ENCODE measurements at places on chromosomes 16 and 17. TPM values are rescaled to one million over a fixed set of nuclear protein-coding genes. Genes with fewer than 3 reads are reported as not detected.

KRTAP2-3 gene
- total RNA-seq: not detected

EMC6 gene
- total RNA-seq: 23.3 TPM

SLC38A8 gene
- not detected for total RNA-seq

GRCh38 chr16:47724115-47724785, 263.1 kb downstream of the PHKB start:
- no peaks in the 10 kb centered on the region for H3K36me3 ChIP-seq
- no peak for DNase-seq
- H3K27me3 ChIP-seq: no peaks in the 10 kb centered on the region
- no peak overlapping the region for H3K4me3 ChIP-seq
- H3K27ac ChIP-seq: no peak overlapping the region

DNA sequence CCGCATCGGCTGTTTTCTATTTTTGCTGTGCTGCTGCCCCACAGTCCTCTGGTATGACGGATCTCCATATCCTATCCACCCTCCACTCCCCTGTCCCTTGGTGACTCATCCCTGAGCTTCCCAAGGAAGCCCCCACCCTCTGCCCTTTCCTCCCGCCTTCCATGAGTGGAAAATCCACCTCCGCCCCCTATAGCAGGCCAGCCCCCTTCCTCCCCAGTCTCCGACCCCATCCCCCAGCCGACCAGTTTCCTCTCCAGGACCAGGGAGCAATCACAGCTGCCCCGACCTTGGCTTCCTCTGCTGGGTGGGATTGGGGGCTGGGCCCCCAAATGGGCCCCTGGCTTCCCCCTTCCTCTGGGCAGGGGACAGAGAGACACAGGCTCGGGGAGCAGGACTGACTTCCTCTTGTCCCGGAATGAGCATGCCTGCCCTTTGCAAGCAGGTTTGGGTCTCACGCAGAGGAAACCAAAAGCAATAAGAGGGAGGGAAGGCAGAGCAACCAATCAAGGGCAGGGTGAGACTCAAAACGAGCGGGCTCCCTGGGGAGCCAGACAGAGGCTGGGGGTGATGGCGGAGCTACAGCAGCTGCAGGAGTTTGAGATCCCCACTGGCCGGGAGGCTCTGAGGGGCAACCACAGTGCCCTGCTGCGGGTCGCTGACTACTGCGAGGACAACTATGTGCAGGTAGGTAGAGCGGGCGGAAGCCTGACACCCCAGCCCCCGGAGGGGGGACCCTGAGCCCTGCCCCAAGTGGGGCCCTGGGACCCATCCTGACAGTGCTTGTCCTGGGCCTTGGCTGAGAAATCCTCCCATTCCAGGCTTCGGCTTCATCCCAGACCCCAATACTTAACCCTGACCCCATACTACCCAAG, at the start of the genes ABI3 and GNGT2:
Gene ABI3, plus strand, starts transcription at position 550 of the 872 bp plus-strand sequence. Its CDS starts 18 bp downstream, at position 568.
Gene GNGT2, minus strand, starts transcription at position 417 of the 872 bp plus-strand sequence. CDS start 3,152 bp downstream, outside the sequence.
- peak; percentile 35 for DNase-seq
- H3K27ac ChIP-seq: peak within 1 kb of the TSS; percentile 77
- no peaks in the 10 kb centered on the region for H3K27me3 ChIP-seq
- H3K36me3 ChIP-seq: no peaks in the 10 kb centered on the region
- H3K4me3 ChIP-seq: peak within 1 kb of the TSS; percentile 20

DNA sequence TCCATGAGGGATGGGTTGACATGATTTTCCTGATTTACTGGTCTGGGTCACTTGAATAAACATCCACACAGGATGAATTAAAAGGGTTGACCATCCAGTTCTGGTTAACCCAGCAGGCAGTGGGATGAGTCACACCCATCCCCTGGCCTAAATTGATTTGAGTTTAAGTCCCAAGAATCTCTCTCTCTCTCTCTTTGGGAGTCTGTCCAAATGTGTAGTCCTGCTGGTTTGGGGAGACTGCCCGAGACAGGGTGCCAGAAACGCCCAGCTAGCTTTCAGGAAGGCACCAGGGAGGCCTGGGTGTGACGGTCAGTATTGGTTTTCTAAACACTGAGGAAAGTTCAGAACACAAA, 38.8 kb downstream of the SCPEP1 start:
- no peak overlapping the region for H3K4me3 ChIP-seq
- H3K27ac ChIP-seq: no peak overlapping the region
- DNase-seq: no peak
- H3K27me3 ChIP-seq: no peaks in the 10 kb centered on the region

GRCh38 chr17:78322327-78322857, 37.5 kb downstream of the SOCS3 start:
- peak overlapping the region; percentile 86 for H3K27ac ChIP-seq
- DNase-seq: no peak
- no peaks in the 10 kb centered on the region for H3K36me3 ChIP-seq
- no peaks in the 10 kb centered on the region for H3K27me3 ChIP-seq
- H3K4me3 ChIP-seq: no peak overlapping the region

GRCh38 chr16:49883076-49884014, 27.4 kb upstream of the ZNF423 start:
- no peak overlapping the region for H3K4me3 ChIP-seq
- no peak overlapping the region for H3K27ac ChIP-seq
- no peaks in the 10 kb centered on the region for H3K4me1 ChIP-seq
- H3K27me3 ChIP-seq: no peaks in the 10 kb centered on the region
- H3K36me3 ChIP-seq: no peaks in the 10 kb centered on the region

DNA sequence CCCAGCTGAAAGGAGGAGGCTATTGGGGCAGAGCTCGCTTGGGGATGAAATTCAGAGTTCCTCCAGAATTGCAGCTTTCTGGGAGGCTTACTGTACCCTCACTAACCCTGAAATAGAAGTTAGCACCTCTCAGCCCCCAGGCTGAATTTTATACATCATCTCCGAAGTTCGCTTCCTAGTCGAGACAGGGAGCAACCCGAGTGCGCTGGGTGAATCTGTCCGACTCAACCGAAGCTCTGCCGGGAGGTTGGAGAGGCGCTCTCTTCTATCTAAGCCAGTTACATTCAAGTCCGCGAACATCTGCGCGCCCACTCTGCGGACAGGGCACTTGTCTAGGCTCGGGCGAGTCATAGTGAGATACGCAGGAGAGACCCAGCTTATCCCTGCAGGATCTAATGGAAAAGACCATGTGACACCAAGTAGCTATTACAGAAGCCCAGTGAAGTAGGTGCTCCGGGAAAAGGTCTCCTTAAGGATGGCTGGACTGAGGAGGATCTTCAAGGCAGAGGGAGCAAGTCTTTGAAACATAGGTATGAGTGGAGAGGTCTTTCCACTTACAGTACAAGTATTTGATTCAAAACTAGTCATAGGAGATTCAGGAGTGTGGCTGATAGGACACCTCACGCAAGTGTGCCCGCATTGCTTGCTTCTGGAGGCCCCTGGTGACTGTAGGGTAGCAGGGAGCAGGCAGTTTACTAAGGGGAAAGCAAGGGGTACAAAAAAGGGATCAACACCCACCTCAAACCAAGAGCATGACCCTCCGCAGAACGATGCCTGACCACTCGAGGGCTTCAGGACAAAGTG, 646 bp upstream of the HES7 start:
- no peak for DNase-seq
- H3K4me3 ChIP-seq: peak overlapping the region; percentile 43
- no peaks in the 10 kb centered on the region for H3K4me1 ChIP-seq
- no peak overlapping the region for H3K27ac ChIP-seq
- H3K36me3 ChIP-seq: no peaks in the 10 kb centered on the region

DNA sequence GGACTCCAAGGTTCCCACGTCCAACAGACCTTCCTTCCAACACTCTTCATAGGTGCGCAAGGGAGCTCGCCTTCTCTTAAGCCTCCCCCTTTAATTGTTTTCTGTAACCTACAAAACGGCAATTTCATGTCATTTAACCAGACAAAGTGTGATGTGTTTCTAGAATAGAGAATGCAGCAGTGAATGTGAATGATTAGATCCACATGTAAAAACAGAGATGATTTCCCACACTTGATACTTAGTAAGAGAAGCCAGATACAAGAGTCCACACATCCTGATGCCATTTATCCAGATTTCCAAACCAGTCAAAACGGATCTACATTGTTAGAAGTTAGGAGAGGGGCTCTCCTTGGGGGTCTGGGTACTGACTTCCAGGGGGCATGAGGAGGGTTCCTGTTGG, 89.3 kb downstream of the IRF8 start:
- no peak for DNase-seq
- H3K4me3 ChIP-seq: no peak overlapping the region
- no peak overlapping the region for H3K27ac ChIP-seq

- no peaks in the 10 kb centered on the region for H3K27me3 ChIP-seq
- H3K4me1 ChIP-seq: peaks cover 14% of the 10 kb centered on the region
- H3K36me3 ChIP-seq: no peaks in the 10 kb centered on the region
- no peak overlapping the region for H3K4me3 ChIP-seq
- DNase-seq: no peak
These were observed 16.4 kb downstream of the RARA start for GRCh38 chr17:40325156-40326013.

Measured in uterus (tissue), 4 donors.